ENCODE measurements at places on chromosomes 6 and 20.

DNA sequence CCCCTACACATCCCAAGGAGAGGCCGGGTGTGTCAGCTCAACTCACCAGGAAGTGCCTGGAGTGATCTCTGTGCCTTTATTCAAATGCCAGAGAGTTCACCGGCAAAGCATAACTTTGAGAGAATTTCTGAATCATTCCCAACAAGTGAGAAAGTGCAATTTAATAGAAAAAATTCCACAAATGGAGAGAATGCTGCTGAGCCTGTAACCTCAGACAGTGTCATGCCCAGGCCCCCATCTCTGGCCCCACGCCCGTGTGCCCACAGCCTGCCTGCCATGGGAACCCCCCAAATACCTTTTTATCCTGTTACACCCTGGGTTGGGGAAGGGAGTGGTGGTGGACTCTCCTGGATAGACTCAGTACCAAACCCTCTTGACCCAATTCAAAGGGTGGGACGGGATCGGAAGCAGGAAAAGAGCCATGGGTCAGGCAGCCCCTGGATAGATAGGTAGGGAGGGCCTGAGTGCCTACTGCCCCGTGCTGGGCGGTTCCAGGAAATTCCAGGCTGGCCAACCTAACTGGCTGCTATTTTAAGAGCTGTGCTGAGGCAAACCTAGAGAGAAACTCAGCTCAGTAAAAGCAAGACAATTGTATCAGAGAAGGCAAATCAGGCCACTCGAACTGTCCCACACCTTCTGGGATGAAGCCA, 179.0 kb upstream of the FOXA2 start:
- no peak for DNase-seq

DNA sequence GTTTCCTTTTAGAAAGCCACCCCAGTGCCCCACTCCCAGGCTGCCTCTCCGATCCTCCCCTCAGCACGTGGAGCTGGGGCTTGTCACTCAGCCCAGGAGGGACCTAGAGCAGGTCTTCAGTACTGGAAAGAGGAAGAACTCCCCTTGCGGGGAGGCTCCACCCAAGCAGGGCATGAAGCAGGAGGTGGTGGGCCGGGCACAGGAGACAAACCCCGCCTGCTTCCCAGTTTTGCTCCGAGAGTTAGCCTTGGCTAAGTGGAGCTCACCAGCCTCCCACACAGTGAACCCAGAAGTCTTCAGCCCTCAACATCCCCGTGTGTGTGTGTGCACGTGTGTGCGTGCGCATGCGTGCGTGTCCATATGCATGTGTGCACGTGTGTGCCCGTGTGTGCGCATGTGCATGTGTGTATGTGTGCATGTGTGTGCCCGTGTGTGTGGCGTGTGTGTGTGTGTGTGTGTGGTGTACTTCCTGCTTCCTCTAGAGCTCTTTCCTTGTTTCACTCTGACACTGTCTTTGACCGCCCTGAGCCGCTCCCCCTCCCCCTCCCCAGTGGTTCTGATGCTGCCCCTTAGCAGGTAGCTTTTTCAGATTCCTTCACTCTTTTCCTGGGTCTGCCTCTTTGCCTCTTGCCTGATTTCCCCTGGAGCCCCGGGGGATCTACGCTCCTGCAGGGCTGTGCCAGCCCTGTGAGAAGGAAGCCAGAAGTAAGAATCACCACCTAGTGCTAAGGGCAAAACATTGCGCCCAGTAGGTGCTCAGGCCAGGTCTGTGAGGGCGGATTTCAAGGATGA, 239.8 kb downstream of the CDC5L start:
- DNase-seq: no peak

- peak; percentile 25 for DNase-seq
Observed at GRCh38 chr6:84033523-84034451, at the start of gene MRAP2. TSS of gene MRAP2 (plus strand) at chr6:84033772. CDS start at chr6:84055319, 21,547 bp downstream.

DNA sequence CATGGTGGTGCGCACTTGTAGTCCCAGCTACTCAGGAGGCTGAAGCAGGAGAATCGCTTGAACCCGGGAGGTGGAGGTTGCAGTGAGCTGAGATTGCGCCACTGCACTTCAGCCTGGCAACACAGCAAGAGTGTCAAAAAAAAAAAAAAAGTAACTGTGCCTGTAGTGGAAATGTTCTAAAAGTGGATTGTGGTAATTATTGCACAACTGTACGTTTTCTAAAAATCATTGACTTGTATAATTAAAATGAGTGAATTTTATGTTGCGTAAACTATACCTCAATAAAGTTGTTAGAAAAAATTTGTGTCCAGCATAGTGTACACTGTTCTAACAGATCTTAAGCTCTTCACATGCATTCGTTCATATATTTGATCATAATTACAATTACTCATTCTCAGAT, 5.5 kb downstream of the SEC23B start:
- no peak for DNase-seq

DNA sequence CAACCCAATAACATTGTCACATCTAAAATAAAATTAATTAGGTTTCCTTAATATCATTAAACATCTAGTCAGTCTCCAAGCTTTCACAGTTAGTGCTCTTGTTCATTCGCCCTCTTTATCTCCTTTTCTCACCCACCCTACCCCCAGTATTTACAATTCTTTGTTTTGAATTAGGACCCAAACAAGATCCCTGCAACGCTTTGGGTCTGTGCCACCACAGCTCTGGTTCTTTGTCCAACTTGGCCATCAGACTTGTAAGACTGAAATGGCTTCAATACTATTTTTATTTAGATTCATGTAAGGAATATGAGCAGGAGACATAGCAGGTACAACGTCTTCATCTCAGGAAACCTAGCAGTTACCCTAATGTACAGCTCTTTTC, 276.5 kb downstream of the CDKAL1 start:
- DNase-seq: no peak

GRCh38 chr6:133392015-133392414, 150.9 kb downstream of the EYA4 start:
- no peak for DNase-seq

DNA sequence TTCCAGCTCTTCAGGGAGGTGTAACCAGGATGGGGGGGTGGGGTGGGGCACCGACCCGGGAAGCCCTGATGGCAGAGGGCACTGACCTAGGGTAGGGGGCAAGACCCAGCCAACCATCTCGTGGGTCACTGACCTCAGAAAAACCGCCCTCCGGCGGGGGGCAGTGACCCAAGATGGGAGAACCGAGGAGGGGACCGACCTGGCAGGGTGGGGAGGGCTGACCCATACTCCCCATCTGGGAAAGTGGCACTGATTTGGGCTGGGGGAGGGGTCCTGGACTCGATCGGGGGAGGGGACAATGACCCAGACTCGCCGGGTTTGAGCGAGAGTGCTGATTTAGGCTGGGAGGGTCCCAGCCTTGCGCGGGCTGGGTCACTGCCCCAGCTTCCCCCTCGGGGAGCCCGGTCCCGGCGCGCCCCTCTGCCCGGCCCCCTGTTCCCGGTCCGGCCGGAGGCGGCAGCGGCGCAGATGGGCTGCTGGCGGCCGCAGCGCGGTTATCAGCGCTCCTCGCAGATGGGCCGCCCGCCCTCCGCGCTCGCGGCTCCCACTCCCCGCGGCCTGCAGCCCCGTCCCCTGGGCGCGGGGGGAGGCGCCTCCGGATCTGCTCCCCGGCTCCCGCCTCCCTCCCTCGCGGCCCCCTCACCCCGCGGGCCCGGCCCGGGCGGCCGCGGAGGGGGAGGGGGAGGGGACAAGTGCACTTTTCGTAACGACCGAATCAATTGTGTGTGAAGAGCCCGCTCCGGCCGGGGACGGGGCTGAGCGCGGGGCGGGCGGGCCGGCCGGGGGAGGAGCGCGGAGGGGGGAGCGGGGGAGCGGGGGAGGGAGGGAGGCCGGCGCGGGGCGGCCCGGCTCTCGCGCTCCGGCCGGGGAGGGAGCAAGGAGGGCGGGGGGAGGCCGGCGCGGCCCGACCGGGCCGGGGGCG, 2.2 kb downstream of the NOL4L start:
- DNase-seq: peak; percentile 57

- no peak for DNase-seq
Observed at GRCh38 chr20:46644160-46644559, 7.1 kb downstream of the SLC13A3 start.

DNA sequence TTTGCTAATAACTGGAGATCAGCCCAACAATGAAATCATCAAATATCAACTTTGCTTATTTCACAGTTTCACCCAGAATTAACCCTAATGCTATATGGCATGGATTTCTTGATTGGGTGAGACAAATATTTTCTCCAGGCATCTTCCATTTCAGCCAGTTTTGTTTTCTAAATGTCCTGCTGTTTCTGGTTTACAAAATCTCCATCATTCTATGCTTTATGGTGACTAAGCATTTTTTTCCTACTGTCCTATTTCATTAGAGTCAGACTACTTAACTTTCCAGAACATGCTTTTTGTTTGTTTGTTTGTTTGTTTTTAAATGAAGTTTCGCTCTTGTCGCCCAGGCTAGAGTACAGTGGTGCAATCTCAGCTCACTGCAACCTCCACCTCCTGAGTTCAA, 59.5 kb upstream of the EXOC2 start:
- DNase-seq: no peak

DNA sequence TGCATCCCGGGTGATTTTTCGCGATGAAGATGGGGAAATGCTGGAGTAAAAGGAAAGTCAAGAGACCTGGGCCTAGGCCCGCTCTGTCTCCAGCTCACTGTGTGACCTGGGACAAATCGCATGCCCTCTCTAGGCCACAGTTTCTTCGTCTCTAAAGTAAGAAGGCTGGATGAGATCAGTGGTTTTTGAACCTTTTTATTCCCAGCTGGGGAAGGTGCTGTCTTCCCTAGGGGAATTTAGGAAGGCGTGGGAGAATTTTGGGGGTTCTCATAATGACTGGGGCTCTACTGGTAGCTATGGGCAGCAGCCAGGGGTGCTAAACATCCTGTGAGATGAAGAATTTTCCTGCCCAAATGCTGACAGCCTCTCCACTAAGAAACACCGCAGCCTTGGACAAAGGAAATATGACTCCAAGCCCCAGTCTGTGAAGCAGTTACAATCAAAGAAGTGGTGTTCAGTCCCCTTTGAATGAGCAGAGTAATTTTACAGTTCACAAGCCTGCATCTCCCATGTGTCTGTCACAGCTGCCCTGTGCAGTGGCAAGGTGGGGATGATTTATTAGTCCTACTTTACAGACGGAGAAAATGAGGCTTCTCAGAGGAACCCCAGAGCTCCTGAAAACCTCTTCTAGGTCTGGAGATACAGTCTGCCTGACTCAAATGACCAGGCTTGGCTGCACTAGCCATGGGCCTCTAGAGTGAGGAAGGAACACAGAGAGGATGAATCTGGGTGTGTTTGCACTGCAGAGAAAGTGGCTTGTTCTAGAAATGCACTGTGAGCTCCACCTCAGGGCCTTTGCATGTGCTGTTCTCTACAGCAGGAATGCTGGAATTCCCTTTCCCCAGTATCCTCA, 57.2 kb downstream of the RAB44 start:
- no peak for DNase-seq

- DNase-seq: no peak
Observed at GRCh38 chr6:165939601-165940290, 227.9 kb downstream of the TBXT start.

DNA sequence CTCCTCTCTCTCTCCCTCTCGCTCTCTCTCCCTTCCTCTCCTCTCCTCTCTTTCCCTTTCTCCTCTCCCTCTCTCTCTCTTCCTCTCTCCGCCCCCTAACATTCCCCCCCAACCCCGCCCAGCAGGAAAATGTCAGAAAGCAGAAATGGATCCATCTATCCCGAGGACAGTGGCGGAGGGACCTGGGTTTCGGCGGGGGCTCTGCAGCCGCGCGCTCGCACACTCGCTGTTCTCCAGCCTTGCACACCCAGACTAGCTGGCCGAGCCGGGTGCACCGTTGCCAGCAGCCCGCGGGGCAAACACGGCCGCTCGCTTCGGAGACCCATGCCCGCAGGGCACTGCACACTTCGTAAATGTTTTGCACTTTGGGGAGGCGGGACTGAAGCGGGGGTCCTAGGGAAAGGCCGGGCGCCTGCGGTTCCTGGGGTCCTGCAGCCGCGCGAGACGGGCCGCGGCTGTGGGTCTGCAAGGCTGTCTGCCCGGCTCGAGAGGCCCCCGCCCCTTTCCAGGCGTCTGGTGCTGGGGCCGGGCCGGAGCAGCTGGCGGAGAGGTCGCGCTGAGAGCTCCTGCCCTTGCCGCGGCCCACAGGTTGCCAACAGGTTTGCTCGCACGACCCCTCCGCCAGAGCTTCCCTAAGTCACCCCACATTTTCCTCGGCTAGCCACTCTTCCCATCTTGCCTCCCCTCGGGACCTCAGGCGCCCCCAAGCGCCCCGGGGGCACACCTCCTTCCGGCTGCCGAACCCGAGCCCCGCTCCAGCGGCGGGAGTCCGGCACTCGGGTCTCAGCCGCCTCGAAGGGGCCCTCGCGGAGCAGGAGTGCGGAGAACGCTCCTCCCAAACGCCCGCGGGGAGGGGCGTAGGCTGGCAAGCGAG, 818 bp upstream of the MDGA1 start:
- DNase-seq: peak; percentile 54

DNA sequence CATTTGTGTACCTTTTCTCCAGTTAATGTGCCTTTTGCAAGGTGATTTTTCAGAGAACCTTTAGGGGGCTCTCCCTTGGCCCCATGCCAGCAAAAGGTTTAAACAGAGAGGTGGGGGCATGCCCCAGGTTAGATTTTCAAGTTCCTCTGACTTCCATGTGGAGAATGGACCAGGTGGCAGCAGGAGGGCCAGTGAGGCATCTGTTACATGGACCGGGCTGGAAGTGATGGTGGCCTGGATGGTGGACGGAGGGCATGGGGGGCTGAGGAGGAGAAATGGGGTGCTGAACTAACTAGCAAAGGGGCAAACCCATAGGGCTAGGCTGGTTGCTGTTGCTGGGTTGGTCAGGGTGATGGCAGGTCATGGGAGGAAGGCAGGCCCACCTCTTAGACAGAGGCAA, 20.7 kb upstream of the BPI start:
- DNase-seq: no peak

DNA sequence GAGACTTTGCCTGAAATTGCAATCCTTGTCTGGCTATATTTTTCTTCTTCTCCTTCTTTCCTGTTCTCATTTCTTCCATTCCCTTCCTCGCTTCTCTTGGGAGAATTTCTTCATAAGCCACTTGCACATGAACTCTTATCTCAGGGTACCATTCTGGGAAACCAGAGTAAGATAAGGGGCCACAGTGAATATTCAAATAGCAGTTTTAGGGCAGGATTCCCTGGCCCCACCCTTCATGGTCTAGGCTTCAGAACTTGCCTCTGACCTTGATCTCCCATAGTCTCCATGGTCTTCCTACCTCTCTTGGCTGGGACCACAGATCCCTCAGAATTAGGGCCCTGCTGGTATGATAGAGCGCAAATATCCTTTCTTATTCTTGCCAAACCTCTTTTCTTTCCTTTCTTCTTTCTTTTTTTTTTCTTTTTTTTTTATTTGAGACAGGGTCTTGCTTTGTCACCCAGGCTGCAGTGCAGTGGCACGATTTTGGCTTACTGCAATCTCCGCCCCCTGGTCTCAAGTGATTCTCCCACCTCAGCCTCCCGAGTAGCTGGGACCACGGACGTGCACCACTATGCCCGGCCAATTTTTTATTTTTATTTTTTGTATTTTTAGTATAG, 123.0 kb upstream of the CITED2 start:
- no peak for DNase-seq

DNA sequence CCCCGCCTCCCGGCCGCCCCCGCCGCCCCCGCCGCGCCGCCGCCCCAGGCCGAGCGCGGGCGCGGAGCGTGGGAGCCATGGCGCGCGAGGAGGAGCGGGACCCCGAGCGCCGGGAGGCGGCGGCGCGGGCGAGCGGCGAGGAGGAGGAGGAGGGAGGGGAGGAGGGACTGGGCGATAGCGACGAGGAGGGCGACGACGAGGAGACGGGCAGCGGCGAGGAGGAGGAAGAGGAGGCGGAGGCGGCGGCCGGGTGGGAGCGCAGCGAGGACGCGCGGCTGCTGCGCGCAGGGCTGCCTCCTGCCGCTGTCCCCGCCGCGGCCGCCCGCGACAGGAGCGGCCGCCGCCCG, at the start of gene SLC24A3:
Gene SLC24A3, plus strand, starts transcription at position 174 of the 347 bp plus-strand sequence.
- DNase-seq: no peak

GRCh38 chr6:131430531-131430930, 142.5 kb upstream of the ARG1 start:
- DNase-seq: no peak
